ENCODE measurements at places on chromosomes 3 and 15.

DNA sequence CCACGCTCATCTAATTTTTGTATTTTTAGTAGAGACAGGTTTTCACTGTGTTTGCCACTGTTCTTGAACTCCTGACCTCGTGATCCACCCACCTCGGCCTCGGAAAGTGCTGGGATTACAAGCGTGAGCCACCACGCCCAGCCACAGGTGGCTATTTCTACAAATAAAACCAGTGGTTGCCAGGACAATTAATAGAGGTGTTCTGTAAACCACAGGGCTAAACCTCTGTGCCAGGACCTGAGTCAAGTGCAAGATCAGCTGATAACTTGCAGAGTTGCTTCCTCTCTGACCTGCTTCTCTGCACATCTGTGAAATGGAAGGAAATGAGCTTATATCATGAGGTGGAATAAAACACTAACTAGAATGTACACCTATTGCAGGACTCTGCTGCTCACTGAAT is 72.8 kb downstream of the CD200R1L start:
- DNase-seq = no peak

DNA sequence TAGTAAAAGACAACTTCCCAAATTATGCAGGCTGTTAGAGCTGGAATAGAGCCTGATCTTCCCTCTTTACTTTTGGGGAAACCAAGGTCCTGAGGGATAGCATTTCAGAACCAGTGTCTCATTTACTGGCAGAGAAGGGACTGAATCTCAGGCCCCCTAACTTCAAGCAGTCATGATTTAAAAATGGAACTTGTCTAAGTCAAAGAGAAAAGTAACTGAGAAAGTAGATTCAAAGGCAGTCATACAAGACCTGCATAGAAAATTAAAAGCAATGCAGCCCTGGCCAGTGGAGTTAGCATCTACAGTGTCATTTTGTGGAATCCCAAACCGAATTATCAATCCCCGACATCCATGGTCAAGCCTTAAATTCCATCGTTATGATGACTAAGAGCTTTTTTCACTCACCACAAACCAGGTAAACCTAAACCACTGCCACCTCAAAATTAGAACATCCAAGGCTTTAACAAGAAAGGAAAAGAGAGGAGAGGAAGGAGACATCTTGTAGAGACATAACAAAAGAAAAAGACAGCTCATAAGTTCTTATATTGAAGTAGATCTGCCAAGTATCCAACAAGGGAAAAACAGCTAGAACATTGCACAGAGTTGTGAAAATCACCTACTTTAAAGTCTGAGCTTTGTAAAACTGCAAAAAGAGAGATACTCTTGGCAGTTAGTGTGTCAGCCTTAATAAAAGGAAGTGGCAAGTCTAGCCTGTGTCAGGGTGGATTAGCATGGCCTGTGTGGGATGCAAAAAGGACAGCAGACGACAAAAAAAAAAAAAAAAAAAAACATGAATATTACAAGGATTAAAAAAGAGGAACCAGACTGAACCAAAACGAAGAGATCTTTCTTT is 54.1 kb upstream of the CCR2 start:
- no peak for DNase-seq

DNA sequence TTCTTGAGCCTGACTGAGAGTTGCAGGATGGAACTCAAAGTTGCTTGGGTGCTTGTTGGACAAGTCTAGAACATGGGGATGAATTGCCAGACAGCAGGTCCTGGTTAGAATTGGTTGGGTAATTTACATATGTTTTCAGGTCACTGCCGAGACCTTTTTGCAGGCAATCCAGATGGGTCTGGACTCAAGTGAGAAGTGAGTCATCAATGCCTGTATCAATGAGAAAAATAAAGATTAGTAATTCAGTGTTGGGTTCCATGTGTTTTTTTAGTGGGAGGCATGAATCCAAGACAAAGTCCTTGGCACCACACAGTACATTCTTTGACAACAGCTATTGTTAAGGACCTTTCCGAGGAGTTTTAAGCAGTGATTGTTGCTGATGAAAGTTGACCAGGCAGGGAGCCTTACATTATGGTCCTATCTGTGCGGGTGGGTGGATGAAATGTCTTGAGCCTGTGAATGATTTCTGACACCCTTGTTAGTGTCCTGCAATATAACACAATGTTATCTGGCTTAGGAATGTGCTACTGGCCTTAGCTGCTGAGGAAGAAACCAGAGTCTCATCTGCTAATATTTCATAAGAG is 77.7 kb downstream of the CRYGS start:
- no peak for DNase-seq

DNA sequence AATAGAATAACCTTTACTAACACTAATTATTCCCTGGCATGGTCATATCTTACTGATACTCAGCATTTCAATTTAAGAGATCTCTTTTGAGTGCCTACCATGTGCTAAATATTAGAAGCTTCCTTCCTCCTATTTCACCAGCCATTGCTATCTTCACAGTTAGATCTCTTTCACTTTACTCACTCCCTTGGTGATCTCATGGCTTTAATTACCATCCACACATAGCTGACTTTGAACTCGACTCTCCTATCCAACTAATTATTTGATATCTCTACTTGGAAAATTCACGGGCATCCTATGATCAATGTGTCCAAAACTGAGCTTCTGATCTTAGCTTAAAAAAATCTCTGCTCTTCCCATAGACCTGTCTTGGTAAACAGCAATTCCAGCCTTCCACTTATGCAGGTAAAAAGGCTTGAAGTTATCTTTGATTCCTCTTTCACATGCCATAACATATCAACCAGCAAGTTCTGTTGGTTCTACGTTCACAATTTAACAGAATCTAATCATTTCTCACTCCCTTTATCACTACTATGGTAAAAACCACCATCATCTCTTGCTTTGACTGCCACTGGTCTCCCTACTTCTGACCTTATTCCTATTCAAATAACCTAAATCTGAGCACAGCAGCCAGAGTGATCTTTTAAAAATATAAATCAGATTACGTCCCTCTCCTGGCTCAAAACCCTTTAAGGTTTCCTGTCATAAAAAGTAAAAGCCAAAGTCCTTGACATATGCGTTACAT is 41.8 kb downstream of the HLTF start:
- no peak for DNase-seq

DNA sequence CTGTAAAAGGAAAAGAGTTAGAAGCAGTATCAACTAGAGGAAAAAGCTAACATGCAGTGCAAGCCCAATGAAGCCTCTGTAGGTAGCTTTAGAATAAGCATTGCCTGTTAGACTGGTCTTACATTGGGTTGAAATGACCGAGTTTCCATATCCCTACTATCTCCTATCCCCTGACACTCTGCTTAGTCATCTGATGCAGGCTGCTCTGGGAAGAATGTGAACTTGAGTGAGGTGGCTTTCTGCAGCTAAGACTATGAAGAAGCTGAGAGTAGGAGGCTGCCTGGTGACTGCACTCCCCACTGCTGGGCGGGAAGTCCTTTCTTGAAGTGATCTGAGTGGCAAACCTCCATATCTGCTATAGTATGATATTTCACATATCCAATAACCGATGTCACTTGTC is 64.7 kb downstream of the OXSM start:
- DNase-seq = no peak

DNA sequence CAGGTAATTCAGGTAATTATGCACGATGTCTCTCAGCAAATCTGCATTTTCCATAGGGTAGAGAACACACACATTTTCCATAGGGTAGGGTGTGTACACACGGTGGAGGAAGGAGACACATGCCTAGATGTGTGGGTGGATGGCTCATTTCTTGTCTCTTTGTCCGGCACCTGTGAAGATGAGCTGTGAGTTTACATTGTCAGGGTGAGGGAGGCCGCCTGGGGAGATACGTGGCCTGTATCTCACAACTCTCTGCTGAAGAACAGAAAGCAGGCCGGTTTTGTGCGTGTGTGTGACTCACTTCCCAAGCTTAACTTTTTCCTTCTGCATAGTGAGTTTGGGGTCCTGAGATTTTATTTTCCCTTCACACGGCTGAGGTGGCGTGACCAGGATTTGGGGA is 60.3 kb downstream of the SLC6A6 start:
- no peak for DNase-seq

GRCh38 chr15:75153087-75153486 is 48.6 kb upstream of the C15orf39 start:
- no peak for DNase-seq

- DNase-seq = no peak
Observed at GRCh38 chr15:92151168-92151567, 242.5 kb upstream of the ST8SIA2 start.

DNA sequence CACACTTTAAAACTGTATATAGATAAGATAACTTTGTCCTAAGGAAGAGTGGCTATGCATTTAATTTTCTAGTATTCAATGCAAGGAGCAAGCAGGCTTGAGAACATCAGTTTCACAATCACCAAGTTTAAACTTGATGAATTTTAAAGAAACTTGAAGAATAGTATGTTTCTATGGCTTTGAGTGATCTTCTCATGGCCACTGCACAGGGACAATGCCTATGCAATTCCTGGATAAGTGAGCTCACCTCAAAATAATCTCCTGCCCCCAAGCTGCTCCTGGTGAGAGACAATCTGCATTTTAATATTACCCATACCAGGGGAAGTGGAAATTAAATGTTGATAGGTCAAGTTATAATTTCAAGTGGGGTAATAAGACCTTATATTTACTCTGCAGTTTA is 376.6 kb upstream of the CBLB start:
- no peak for DNase-seq

GRCh38 chr3:144557515-144557914 is 585.9 kb downstream of the DIPK2A start:
- DNase-seq = no peak

GRCh38 chr3:127953091-127954035 is 38.3 kb downstream of the KBTBD12 start:
- no peak for DNase-seq

GRCh38 chr15:27464941-27465612 is 494.1 kb downstream of the GABRG3 start:
- no peak for DNase-seq

GRCh38 chr3:170469151-170470062 is 50.7 kb downstream of the CLDN11 start:
- DNase-seq = no peak

DNA sequence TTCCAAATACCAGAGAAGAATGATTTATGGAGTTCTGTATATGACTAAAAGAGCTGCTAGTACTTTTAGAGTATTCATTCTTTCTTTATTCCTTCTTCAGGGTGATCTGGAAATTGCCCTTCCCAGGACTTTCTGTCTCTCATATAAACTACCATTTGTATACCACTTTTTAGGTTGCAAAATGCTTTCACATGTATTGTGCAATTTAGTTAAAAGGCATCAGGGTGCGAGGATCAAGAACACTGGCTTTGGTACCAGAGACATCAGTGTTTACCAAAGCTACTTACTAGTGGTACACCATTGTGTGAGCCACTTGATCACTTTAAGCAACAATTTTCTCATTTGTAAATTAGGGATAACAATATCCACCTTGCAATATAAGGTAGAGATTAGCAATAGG is 251.4 kb downstream of the TIGIT start:
- no peak for DNase-seq

GRCh38 chr3:17070161-17070959 is 185.6 kb downstream of the PLCL2 start:
- no peak for DNase-seq

GRCh38 chr3:67635257-67635656 is 19.2 kb downstream of the SUCLG2 start:
- DNase-seq = no peak

DNA sequence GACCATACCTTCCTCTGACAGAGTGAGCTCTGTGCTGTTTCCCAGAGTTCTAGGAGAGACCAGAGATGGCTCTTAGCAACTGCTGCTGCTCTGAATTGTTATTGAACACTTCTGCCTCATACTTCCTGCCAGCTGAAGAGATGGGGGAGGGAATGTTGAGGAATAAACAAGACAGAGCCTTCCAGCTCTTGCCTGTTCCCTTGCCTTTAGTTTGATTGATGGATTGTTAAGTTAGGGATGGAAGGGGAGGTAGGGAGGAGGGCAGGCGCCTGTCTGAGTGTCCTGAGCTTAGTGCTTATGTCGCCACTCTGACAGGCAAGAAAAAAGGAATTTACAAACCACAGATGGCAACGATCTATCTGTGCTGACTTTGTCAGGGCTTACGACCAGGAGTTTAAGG is 42.8 kb downstream of the ZNF609 start:
- DNase-seq = no peak

DNA sequence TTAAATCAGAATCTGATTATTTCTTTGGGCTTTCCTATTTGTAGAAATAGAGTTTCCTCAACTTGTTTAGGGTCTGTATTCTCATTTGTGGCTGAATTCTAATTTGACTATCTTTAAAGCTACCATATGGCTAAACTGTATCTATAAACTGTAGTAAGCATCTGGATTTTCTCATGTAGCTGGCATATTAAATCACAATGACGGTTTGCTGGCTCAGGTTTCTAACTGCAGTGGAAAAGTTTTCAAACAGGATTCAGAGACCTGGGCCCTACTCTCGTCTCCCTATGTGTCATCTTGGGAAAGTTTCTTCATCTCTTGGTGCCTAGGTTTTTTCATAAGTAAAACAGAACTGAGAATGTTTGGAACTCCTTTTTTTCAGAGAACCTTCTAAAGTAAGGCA is 68.3 kb downstream of the GALK2 start:
- DNase-seq = no peak

DNA sequence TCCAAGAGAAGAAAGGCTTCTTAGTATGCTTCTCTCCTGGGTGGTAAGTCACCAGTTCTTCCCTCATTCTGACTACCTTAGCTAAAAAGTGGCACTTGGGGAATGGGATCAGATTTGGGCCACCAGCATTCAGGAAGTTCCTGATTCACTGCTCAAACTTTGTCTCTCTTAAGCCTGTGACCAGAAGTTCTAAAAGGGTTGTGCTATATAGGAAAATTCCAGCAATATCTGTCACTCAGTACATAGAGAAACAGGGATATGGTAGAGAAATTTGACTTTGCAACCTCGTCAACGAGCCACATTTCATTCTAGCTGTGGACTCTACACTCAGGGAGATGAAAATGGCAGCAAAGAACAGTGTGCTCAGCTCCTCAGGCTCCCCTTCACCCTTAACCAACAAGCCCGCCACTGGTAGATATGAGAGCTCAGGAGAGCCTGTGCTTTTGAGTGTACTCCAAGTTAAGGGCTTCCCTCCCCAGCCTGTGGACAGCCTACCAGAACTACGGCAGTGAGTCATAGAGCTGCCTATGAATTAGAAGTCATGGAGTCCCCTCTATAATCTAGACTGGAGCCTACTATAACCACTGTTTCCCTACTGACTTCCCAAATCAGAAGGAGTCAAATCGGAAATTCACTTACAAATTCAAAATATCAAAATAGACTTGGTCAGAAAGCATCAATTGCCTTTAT is 52.6 kb upstream of the MYO5C start:
- no peak for DNase-seq

- no peak for DNase-seq
Observed at GRCh38 chr15:33360886-33361285, 50.1 kb downstream of the RYR3 start.

DNA sequence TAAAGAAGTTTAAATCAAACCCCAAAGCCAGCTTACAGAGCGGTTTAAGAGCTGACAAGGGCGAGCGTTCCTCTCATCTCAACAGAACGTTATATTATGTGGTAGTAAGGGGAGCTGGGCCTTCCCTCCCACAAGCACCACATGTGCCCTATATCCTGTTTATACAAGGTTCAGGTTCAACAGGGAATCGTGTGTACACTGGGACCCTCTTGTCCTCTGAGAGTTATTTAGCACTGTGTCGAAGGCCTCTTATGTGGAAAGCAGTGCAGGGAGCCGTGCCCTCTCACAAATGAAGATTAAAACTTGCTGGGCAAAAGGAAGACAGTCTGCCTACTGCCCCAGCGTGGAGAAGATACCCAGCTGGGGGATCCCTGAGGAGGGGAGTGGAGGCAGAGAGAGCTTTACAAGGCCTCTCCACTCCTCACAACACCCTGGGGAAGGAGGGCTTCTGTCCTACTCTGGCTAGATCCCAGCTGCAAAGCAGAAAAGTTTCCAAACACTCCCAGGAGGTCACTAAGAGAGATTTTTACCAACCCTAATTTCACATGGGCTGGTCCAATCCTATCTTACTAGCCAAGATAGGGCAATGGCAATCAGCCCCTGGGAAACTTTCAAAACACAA is 2.9 kb downstream of the TLE3 start:
- no peak for DNase-seq

Measured in stimulated activated CD4-positive, alpha-beta T cell treated with anti-CD3 and anti-CD28 coated beads, Interleukin-15, amount 100 ng/mL, for 1 hour (primary cell).